ENCODE measurements at places on chromosomes 12 and 14.

DNA sequence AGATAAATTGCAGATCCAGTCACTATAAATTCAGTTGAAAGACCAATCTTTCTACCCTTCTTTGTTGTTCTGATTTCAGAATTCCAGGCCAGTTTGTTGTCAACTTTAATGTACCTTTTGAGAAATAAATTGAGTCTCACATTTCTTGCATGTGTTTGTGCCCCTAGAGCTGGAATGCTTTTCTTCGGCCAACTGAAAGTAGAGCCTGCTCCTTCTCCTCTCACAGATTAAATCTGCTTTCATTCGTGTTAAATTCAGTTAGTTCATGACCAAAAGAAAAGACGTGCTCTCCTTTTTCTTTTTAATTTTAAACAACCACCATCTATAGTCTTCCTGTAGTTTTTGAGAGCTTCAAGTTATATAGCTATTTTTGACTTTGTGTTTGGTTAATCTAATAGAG is 22.9 kb downstream of the SOCS2 start:
- no peak for DNase-seq

GRCh38 chr12:105733579-105733978 is 403.1 kb downstream of the C12orf75 start:
- DNase-seq = no peak

- DNase-seq = peak; percentile 31
These were observed 71.2 kb downstream of the IRF2BPL start for GRCh38 chr14:76957224-76957891.

- DNase-seq = no peak
These were observed 37.9 kb downstream of the FRS2 start for GRCh38 chr12:69508091-69508490.

DNA sequence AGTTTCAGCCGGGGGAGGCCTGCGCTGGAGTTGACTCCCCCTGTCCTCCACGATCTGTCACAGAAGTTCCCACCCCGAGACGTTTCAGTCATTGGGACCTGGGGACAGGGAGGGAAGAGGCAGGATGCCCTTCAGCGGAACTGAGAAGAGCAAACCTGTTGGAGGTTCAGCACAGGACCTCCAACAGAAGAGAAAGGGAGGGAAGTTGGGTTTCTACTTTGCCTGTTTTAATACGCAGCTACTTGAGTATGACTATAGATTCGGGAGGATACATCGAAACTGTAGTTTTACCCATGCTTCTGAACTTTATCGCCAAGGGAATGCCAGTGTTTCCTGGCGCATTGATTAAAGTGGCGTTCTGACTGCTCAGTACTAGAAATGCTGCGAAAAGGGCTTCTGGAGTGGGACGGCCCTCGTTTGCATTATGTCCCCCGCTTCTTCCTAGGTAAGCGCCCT is 2.3 kb upstream of the DUSP6 start:
- DNase-seq = peak; percentile 32

GRCh38 chr14:58736606-58737005 is 98.8 kb downstream of the DACT1 start:
- no peak for DNase-seq

- DNase-seq = no peak
These were observed 118.7 kb upstream of the CDKN3 start for GRCh38 chr14:54278087-54278486.

DNA sequence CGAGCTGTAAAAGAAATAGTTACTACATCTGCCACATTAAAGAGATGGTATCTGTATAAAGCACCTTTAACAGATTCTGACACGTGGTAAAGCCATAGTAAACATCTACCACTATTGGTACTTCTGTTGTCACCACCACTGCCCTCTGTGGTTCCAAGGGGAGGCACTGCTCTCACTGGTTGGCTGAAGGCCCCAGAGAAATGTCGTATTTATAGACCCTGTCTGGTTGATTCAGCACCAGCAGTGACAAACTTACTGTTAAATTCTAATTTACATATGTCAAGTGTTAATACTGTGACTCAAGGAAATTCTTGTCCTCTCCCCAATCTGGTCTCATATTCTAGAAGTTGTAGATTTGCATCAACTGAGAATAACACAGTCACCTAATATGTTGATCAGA is 281.1 kb downstream of the ERC1 start:
- DNase-seq = no peak

- peak; percentile 57 for DNase-seq
These were observed 4.9 kb downstream of the VAMP1 start for GRCh38 chr12:6465467-6466183.

DNA sequence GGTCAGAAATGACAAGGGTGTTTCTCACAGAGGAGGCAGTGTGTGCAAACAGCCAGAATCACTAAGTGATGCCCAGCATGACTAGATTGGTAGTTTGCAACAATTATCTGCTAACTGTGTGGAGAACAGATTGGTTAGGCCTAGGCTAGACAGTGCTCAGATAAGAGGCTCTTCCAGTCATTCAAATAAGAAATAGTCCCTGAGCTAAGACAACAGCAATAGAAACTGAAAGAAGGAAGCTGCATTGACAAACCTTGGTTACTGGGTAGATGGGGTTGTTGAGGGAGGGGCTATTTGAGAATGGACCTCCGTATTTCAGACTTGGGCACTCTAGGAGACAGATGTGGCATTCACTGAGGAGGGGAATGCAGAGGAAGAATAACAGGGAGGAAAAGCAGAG is 255.0 kb upstream of the NPAS3 start:
- no peak for DNase-seq

DNA sequence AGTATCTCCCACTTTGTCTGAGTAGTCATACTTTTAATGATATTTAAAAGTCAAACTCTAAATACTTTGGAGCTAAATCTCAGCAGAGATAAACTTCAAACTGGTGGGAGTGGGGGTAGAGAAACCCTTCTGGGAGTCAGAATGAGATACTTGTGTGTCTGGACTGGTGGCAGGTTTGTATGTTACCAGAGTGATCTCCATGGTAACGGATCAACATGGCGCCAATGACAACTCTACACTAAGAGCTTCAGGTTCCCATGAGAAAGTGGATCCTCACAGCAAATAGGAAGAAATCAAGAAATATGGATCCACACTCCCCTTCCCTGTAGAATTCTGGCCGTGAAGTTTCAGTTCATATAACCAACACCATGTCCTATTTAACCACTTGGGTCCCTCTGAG is 121.9 kb downstream of the ETV6 start:
- no peak for DNase-seq

GRCh38 chr14:25222256-25222655 is 172.3 kb upstream of the STXBP6 start:
- no peak for DNase-seq

DNA sequence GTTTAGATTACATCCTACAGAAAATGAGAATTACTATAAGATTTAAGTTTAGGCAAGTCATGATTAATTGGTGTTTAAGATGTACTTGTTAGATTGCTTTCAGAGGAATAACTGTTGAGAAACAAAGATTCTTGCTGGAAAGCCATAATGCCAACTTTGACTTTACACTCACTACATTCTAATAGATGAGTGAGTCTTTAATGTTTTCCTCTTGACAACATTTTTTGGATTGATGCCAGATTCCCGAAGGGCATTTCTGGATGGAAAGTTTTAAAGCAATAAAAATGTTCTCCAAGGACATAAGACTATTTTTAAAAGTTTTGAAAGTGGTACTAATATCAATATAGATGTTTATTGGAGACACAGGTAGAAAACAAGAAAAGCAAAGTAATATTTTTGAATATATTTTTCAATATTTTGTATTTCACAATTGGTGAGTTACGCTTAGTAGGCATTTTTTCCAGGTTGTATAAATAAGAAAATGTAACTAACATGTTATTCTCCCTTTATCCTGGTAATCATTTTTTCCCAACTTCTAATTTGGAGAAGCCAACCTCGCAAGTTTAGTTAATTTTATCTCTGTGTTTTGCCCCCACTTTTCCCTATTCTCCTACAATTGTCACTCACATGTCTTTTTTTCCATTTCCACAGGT is 307.3 kb downstream of the CEP128 start:
- DNase-seq = no peak

DNA sequence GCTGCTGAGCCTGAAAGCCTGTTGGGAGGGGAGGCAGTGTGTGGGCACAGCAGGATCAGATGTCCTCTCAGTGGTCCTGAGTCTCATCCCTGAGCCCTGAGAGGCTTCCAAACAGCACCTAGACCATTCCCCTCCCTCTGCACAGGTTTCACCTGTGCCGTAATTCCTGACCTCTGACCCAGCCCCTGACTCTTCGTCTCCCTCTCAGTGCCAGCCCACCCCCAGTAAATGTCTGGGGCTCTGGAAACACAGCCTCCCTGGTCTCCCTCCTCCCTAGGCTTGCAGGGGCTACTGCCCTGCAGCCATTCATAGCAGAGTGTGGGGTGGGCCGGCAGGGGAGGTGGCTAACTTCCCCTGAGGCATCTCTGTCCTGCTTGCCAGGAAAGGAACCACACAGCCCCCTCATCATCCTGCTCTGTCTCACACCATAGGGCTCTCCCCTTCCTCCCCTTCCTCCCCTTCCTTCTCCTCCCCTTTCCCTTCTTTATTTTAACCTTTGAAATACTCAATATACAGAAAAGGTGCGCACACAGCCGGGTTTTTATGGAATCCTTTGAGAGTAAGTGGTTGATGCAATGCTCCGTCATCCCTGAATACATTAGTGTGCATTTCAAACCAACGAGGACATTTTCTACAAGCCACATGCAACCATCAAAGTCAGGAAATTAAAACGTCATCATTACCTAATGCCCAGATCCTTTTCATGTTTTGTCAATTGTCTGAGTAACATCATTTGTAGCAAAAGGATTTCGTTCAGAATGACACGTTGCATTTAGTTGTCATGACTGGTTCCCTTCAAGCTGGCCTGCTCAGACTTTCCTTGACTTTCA is 67.0 kb downstream of the PRMT8 start:
- no peak for DNase-seq

DNA sequence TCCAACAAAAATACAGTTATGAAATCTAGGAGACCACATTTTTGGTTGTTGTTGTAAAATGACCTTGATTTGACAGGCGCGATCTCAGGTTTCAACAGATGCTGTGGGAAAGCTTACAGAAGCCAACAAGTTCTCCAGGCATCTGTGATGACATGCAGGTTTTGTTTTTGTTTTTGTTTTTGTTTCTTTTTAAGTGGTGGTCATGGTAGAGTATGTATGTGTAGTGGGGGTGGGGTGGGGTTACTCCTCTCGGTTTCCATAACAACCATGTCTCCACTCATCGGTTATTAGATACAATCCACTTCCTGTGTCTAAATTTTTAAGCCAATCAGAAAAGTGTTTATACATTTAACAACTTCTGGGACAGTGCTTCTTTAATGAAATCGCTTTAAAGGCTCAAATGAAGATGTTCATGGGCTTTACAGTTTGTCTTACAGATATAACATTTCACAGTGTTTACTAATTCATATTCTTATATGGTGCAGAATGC is 199.9 kb upstream of the FOXN3 start:
- peak; percentile 84 for DNase-seq

GRCh38 chr12:71430756-71431155 is 8.8 kb upstream of the LGR5 start:
- DNase-seq = no peak

DNA sequence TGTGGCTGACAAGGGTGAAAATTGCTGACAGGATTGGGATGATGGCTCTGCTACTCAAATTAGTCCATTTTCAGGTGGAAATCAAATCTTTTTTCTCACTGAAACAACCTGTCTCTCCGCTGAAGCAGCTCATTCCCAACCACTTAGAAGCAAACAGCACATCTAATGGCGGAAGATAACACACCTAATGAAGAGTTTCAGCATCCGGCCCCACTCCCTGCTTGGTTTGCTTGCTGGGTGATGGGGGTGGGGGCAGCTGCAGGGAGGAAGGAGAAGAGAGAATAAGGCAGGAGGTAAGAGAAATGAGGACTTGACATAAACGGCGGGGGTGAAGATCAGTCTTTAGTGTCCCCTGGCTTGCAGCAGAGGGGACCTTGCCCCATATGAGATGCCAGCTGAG is 4.0 kb downstream of the SYNDIG1L start:
- no peak for DNase-seq

GRCh38 chr12:70756118-70756517 is 118.9 kb upstream of the PTPRB start:
- no peak for DNase-seq

DNA sequence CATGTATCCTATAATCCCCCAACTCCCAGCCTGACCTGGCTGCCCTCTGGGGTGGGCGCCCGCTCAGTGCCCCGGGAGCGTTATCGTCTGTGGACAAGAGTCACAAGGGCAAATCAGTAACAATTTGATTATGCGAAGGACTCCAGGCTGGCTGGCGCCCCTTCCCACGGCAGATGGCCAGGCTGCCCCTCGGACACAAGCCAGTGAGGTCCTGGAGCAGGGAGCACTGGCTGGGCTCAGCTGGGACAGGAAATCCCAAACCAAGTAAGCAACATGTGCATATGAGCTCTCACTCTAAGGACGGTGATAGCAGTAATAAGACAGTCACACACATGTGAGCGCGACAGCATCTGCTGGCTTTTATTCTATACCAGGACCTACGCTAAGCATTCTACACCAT is 59.3 kb upstream of the FAM222A start:
- DNase-seq = no peak

GRCh38 chr12:49744363-49744885 is 3.1 kb downstream of the TMBIM6 start:
- no peak for DNase-seq

DNA sequence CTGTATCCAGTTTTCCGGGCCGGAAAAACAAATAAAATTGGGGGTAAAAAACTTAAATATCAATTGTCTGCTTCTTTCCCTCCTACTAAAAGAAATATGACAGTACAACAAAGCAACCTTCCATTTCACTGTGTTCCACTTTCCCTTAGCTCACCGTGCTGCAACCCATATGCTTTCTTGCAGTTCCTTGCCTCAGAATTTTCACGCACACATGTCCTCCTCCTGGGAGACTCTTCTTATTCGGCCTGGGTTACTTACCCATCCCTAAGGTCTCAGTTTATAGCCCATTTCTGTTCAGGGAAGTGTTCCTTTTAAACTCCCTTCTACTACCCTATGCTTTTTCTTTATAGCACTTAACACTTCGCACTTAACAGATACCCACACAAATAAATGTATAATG is 4.5 kb upstream of the MAGOHB start:
- DNase-seq = no peak

- DNase-seq = no peak
These were observed 36.6 kb downstream of the ACTN1 start for GRCh38 chr14:68942296-68943035.

- DNase-seq = no peak
These were observed 8.2 kb upstream of the SSPN start for GRCh38 chr12:26187014-26187798.

DNA sequence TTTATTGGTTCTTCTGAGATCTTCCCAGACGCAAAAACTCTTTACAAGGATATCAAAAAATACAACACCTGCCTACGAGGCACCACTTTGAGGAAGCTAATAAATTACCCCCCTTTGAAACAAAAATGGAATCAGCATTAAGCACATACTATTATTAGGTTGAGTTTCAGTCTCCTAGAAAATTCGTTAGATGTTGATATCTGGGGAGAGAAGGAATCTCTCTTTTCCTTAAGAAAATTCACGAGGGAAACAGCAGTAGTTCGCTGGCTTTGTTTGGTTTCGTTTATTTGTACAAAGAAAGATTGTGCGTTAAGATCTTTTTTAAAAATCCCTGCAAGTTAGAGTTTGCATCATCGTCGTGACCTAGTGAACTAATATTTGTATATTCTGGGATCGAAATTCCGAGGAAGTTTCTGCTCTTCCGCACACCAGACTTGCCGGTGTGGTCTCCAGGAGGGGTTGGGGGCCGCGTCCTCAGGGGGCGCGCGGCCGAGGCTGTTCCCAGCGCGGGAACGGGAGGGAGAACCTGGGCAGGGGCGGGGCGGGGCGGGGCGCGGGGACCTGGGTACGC is 12.1 kb downstream of the NKX2-1 start:
- DNase-seq = no peak
